ENCODE measurements at places on chromosomes 12 and 14.
A peak's percentile ranks its signal among the peaks of the same experiment; 100 is the strongest.

DNA sequence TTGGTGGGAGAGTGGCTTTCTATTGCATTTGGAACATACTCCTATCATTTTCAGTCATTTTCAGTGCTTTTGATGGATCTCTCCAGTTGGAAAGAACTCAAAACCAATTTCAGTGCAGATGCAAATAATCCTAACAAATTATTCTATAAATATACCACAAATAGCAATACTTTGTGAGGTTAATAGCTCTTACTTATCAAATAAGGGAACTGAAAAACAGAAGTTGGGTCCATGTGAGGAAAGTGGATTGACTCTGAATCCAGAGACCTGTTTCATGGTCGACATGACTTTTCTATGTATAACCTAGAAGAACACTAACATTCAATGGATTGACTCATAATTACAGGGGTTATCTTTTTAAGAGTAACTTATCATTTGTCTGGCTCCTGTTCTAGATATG is 248.6 kb downstream of the EGLN3 start:
- DNase-seq: no peak

GRCh38 chr12:27462151-27462694 is 15.7 kb downstream of the SMCO2 start:
- no peak for DNase-seq

DNA sequence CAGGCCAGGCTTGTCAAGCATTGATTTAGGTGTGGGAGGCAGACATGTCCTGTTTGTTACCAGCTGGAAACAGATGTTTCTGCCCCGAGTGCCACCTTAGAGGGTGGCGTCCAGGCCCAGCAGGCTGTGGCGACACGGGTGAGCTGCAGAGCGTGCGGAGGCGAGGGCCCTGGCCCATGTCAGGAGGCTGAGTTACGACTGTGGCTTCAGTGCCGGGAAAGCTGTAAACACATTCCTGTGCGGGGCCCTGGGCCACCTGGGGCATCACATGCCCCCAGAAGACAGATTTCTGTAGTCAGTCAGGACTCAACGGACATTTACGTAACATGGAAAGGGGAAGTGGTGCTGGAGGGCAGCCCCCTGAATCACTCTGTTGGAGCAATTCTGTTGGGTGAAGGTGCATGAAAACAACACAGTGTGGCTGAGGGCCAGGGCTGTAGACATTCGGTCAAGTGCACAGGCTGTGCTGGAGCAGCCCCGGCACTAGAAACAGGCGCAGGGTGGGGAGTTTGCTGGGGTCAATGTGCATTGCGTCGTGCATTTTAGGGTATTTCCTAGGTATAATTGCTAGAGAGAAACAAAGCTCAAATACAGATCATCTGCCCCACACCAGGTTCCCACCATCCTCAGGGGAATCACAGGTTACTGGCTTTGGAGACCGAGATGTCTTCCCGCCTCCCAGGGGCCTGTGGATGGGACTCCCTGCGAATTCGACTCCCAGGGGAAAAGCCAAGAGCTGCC is 291.8 kb downstream of the TMEM121 start:
- no peak for DNase-seq

DNA sequence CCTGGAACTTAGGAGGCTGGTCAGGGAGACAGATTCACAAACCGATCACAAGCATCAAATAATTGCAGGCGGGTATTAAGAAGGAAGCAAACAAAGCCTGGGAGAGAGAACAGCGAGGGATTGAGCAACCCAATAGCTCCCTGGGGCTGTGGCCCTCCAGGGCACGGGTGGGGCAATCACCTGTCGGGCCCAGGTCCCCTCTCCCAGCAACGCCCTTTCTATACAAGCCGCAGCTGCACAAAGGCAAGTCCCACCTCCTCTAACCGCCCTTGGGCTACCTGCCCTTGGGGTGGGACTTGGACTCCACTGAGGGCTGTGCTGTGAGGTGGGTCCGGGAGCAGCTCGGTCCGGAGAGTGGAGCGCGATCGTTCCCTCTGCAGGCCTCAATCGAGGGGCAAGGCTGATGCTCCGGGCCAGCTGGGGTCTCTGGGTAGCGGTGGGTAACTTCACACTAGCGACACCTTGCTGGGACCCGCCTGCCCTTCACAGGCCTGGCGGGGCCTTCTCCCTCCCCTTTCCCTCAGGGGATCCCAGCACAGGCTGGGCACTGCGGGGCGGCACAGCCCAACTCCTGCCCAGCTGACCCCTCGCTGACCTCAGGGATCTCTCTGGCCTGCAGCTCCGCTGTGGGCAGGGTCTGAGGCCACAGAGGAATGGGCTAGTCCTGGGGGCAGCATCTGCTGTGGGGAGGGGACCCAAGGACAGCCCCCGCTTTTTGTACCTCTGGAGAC is 8.0 kb downstream of the PHB2 start:
- no peak for DNase-seq

DNA sequence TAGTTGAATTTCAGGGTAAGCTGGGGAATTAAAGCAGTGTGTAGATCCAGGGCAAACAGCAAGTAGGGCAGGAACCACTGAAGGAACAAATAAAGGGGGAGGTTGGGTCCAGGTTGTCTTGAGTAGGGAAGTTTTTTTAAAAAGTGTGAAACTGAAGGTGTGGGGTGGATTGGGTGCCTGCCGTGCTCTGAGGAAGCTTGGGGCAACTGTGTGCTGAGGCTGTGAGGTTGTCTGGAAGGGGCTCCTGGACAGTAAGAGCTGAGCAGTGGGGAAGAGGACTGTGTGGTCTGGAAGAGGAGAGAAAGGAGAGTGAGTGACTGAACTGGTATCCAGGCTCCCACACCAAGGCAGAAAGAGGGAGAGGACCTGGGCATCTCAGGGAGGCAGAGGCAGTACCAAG is 10.9 kb upstream of the GPR162 start:
- no peak for DNase-seq

DNA sequence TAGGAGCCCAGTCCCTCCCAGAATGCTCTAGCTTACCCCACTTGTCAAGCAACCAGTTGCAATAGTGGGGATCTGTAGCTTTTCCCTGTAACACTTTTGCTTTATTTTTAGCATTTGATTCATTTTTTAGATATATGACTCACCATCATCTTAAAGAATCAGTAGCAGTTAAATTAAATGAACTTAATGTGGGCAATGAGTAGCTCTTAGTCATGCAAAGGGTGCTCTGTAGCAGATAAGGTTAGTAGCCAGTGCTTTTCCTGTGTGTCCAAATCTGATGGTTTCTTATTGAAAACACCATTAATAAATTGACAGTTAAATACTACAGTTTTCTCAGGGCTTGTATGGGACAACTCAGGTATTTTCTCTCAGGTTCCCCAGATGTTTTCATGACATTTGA is 311.8 kb downstream of the RERGL start:
- no peak for DNase-seq

DNA sequence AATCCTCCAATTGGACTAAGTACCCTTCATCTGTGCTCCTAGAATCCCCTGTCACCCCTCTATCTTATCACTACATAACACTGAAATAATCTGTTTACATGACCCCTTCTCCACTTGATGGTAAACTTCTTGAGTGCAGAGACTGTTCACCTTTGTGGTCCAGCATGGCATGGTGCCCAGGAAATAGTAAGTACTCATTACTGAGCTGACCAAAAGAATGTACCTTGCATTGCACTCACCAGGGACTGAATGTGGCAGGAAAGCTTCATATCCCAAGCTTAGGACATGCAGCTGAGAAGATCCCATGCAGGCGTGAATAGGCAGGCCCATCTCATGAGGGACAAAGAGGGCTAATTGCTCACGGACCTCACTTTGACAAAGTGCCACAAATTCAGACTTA is 1.4 kb upstream of the GARIN2 start:
- no peak for DNase-seq

DNA sequence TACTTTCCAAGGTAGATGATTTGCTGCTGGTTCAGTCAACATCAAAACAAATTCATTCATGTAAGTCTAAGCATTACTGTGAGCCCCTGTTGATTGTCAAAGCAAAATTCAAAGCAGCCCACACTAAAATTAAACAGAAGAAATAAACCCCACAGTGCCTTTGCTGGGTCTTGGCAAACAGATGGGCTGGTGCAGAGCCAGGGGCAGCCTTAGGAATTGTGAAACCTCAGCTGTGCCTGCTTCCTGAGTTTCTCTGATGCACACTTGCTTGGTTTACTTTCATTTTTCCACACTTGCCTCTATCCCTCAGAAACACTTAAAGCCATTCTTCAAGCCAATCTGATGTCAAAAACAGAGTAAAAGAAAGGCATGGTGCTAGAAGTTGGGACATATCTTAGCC is 6.6 kb upstream of the PLEKHG7 start:
- peak; percentile 65 for DNase-seq

DNA sequence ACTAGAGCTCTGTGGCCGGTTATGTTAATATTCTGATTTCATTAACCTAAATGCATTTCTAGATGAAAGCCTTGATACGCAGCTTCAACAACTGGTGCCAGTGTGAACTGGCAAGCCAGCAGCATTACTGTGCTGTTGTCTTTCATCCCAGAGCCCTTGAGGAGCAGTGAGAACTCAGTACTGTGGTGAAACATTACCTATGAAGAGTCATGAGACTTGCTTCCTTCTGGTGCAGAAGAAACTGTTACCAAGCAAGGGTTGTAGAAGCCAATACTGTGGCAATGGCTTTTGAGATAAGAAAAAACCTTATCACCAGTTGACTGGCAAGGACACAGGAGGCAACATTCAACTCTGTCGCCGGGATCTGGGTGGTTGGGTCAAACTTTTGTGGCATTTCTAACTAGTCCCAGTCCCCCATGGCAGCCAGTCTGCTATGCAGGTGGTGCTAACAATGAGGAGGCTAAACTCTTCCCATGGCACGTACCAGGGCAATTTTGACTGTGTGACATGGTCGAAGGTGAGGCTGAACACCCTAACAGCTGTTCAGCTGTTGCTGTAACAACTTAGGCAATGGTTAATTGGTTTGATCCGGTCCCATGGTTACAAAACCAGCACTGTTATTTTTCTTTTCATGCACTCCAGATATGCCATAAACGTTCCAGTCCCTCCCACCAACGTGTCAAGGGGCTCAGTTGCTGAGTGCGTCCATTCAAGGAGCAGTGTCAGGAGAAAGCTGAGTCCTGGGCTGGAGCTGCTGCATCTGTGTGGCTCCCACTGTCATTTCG is 12.6 kb upstream of the LGALS3 start:
- DNase-seq: no peak

DNA sequence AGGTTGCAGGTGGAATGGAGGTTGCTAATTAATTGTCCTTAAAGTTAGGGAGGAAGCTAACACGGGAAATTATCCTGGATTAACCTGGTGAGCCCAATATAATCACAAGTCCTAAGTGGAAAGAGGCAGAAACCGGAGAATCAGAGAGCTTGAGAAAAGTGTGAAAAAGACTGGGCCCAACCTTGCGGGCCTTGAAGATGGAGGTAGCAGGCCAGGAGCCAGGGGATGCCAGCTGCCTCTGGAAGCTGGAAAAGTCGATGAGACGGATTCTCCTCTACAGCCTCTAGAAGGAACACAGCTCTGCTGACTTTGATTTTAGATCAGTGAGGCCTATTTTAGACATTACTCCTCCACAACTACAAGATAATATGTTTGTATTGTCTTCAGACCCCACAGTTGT is 2.1 kb downstream of the SDR9C7 start:
- DNase-seq: no peak

All from cerebellum (tissue), 4 donors.